ENCODE measurements at places on chromosomes 12 and 14. TPM values are rescaled to one million over a fixed set of nuclear protein-coding genes. Genes with fewer than 3 reads are reported as not detected.

Gene WDHD1
- total RNA-seq: 6.4 TPM

Gene SERPINA3
- total RNA-seq: 3.3 TPM

Gene SERPINA12
- not detected for total RNA-seq

Gene IL22
- not detected for total RNA-seq

Gene CLECL1
- total RNA-seq: not detected

Gene RD3L
- total RNA-seq: not detected

Gene RERGL
- total RNA-seq: 6.0 TPM

Gene LRRC10
- total RNA-seq: not detected

Gene MYRFL
- not detected for total RNA-seq
